ENCODE measurements at places on chromosomes 1 and 21.

DNA sequence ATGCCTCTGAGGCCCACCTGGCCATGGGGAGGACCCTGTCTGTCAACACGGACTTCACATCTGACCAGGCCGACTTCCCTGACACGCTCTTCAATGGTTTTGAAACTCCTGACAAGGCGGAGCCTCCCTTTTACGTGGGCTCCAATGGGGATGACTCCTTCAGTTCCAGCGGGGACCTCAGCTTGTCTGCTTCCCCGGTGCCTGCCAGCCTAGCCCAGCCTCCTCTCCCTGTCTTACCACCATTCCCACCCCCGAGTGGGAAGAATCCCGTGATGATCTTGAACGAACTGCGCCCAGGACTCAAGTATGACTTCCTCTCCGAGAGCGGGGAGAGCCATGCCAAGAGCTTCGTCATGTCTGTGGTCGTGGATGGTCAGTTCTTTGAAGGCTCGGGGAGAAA, 101.8 kb downstream of the ADARB1 start:
- DNase-seq: no peak

DNA sequence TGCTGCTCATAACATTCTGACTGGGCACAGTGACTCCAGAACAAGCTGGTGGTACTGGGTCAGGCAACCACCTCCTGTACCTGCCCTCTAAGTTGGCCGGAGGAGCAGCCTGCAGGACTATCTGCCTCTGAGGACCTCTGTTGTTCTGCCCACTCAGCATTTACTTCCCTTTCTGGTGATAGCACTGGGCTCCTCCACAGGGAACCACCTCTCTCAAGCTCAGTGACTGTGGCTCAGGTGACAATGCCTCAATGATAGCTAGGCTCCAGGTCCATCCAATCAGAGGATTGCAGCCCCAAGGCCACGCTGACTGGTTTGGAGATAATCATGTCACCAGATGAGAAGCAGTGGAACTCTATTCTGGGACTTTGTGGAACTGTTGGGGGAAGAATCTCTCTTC, 15.8 kb downstream of the SLC41A1 start:
- no peak for DNase-seq

DNA sequence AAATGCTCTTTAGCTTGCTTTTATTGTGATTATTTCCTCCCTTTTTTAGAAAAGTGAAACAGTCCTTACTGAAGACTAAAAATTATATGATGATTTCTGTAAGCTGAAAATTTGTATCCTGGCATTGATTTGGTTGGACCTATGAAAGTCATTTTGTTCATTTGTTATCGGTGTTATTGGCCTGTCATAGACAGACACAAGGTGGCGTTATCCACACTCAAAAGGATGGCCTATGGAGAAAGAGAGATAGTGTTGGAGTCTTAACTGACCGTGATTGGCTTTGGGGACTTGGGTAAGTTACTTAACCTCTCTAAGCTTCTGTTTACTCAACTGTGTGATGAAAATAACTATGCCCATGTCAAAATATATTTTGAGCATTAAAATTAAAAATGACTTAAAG, 203.6 kb upstream of the CHODL start:
- DNase-seq: no peak

- no peak for DNase-seq
Measured at GRCh38 chr1:176141449-176141848, 65.6 kb downstream of the COP1 start.

DNA sequence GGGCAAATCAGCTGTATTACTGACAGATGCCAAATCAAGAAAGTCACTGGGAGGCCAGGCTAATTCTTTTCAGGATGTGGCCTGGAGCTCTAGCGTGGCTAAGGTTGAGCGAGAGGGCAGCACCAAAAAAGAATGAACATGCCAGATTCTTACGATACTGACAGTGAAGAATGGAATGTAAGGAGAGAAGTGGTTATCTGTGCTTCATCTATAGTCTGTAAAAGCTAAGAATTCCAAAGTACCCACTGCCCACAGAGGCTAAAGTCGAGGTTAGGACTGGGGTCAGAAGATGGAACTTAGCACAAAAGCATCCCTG, 32.7 kb downstream of the TFAP2E start:
- DNase-seq: no peak

DNA sequence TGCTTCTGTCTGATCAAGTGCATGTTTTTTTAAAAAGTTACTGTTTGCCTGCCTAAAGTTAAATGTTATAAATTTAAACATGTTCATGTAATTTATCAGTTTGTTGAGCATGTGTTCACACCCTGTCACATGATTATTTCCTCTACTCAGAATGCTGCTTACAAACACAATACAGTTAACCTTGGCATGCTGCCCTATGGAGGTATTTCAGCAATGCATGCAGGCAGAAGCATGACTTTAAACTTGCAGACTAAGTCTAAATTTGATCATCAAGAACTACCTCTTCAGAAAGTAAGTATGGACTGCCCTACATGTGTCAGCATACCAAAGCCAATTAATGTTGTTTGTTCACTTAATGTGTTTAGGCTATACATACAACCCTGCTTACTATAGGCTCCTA, 161.6 kb downstream of the LRRC40 start:
- no peak for DNase-seq

DNA sequence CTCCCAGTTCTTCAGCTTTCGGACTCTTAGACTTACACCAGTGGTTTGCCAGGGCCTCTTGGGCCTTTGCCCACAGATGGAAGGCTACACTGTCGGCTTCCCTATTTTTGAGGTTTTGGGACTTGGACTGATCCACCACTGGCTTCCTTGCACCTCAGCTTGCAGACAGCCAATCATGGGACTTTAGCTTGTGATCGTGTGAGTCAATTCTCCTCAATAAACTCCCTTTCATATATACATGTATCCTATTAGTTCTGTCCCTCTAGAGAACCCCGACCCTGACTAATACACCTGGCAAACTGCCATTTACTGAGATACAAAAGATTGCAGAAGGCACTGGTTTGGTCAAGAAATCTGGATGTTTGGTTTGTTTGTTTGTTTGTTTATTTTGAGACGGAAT, 6.4 kb upstream of the RAB4A start:
- DNase-seq: no peak

DNA sequence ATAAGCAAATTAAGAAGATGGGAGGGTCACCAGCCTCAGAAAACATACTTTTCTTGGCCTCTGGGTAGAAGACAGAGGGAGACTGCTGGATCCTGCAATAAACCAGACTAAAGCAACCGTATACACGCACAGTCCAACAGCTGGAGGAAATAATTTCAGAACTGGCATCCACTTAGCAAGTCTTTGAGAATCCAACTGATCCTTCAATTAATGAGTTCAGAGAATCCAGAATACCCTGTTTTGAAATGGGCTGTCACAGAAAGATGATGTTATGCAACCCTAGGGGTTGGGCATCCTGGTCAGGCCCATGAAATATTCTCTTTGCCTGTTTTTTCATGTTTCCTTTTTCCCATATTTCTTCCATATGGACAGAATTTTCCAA, 134.0 kb upstream of the MAGI3 start:
- DNase-seq: no peak

- no peak for DNase-seq
Measured at GRCh38 chr1:153168686-153169085, 18.0 kb upstream of the SPRR2G start.

- DNase-seq: no peak
Measured at GRCh38 chr1:219506473-219506899, 106.4 kb downstream of the ZC3H11B start.

GRCh38 chr1:966135-966703, at the start of gene PLEKHN1:
PLEKHN1 (plus strand) TSS chr1:966482; CDS start chr1:966532, 50 bp downstream.
- DNase-seq: no peak

DNA sequence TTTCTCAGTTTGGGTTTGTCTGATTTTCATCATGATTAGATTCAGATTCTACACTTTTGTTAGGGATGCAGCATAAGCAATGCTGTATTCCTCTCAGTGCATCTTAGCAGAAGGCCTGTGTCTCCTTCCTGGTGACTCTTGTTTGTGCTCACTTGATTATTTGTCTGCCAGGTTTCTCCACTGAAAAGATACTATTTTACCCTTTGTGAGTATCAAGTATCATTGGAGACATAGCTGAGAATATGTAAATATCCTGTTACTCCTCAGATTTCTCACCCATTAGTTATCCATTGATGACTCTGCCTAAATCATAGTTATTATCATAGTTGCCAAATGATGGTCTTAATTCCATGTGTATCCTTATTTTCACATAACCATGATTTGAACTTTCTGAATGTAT, 148.5 kb downstream of the POU2F1 start:
- no peak for DNase-seq

GRCh38 chr1:74145086-74145485, 52.9 kb downstream of the LRRIQ3 start:
- no peak for DNase-seq

DNA sequence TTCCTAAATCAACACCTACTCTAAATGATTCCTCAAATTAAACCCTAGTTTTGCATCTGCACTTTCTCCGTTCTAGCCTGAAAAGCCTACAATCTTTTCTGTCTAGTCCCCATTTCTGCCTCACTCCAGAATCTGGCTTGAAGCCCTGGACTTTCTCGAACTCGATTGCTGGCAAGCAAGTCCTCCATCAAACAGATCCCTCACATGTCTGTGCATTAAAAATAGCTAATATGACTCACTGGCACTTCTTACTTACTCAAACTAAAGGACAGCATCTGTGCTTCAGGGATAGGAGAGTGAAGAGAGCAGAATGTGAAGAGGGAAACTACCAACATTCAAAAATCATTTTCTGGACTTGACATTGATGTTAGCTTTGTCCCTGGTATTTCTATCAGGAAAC, 51.8 kb upstream of the CXADR start:
- DNase-seq: no peak

DNA sequence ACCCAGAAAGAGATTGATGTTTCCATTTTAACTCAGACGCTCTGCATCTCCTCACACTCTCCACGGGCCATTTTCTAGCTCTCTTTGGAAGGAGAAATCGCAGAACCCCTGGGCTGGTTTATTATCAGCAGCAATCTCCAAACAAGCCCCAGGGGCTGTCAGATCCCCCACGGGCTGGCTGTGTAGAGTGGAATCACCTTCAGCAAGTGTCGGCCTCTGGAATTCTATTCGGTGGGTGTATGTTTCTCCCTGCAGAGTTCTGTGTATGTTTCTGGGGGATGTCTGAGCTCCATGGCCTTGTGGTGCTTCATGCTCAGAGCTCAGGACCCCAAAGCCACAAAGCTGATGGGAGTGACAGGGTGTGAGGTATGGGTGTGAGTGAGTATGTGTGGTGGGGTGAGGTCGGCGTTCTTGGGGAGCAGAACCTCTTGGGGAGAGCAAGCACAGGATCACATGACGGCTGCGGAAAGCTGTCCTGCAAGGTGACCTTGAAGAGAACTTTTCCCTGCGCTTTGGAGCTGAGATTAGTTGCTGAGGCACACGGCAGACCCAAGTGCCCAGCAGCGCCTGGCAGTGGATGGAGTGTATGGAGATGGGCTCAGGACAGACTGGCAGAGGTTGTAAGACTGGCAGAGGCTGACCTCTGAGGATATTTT, 489 bp downstream of the ACOT11 start:
- no peak for DNase-seq

DNA sequence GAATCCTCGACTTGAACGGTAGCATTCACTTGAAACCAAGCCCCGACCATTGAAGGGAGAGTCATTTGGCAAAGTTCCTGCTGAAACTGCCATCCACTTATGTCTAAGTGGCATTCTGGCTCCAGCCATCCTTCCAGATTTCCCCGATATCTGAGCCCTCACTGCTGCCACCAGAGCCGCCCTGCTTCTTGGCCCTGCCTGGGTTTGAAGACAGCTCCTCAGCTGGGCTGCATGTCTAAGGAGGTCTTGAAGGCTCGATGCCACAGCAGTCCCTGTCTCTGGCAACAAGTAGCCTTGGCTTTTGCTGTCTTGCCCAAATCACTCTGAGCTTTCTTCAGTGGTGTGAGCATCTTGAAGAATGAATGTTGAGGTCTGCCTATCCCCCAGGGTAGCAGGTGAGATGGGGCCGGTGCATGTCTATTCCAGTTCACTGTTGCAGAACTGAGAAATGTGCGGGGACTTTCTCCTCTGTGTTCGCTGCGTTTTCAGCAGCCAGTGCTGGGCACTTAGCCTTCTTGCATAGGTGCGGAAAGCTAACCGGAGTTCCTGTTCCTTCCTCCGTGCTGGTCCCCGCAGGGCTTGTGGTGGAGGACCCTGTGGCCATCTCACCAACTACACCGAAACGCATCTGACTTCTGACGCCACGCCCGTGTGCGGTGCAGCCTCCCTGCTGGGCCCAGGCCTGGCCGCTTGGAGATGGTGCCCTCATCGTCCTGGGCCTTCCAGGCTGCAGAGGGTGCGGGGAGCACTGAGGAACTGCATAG, 29.2 kb downstream of the MAN1C1 start:
- DNase-seq: no peak

DNA sequence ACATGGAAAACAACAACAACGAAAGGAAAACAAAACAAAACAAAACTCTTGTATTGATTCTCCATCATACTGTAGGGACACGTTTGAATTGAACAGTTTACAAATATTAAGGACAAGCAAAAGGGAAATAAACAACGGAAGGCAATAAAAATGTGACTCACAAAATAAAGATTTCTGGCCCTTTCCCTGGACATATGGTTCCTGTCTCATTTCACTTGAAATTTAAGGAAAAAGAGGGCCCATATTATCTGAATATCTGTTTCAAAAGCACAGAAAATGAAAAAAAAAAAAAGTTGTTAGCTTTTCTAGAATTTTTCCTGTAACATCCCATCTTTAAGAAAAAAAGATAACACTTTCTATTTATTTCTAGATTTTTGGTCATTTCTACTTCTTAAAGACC, 3.6 kb upstream of the PKN2 start:
- DNase-seq: no peak

- DNase-seq: no peak
Measured at GRCh38 chr1:172777767-172778166, 118.9 kb downstream of the FASLG start.

DNA sequence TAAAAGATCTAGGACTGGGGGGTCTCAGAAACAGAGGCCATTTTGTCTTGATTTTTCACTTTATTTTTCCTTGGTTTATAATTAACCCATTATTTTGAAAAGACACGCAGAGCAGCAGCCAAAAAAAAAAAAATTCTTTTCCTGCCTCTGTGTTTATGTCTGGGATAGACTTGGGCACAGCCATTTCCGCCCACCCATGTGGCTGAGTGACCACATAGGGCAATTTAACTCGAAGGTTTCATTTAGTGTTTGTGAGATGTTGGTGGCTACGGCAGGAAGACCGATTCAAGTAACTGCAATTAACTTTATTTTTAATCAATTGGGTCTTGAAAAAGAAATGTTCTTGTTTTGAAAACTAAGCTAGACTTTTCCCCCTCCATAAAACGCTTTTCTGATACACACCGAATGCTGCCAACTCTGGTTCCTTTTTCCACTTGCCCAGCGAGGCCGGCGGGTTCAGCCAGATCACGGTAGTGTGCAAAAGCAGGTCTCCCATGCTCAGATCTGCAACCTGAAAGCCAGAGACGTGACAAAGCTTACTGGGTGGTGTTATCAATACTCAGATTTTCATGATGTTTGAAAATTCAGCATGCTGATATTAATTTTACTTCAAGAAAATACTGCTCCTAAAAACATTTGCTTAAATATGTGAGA, 97.4 kb upstream of the KRTAP19-8 start:
- no peak for DNase-seq

All from stimulated activated naive CD8-positive, alpha-beta T cell treated with anti-CD3 and anti-CD28 coated beads, Interleukin-15, amount 100 ng/mL, for 72 hours (primary cell).